ENCODE measurements at places on chromosomes 7 and 10.

DNA sequence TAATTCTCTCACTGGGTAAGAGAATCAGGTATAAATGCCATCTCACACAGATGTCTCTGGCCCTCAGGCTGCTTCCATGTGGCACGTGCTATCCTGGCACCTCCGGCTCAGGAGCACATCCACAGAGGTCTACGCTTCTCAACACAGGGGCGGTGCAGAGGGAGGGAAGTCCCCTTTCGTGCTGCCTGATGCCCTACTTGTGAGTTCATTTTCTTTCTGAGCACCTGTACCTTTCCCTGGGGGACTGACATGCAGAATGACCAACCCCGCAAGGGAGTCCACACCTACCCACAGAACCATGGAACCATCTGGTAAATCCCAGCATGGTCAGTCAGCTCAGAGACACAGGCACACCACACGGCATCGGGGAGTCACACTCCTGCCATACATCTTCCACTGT, 99.0 kb upstream of the SAMD8 start:
- DNase-seq: no peak

DNA sequence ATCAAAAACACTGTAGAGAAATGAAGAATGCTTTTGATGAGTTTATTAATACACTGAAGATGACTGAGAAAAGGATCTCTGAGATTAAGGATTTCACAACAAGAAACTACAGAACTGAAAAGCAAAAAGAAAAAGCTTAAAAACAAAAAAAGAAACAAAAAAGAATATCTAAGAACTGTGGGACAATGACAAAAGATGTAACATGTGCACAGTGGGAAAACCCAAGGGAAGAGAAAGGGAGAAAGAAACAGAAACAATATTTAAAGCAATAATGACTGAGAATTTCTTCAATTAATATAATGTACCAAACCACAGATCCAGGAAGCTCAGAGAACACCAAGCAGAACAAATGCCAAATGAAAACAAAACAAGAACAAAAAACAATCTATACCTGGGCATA, 42.2 kb downstream of the TFEC start:
- no peak for DNase-seq

GRCh38 chr10:131620904-131621303, 279.9 kb upstream of the PPP2R2D start:
- no peak for DNase-seq

DNA sequence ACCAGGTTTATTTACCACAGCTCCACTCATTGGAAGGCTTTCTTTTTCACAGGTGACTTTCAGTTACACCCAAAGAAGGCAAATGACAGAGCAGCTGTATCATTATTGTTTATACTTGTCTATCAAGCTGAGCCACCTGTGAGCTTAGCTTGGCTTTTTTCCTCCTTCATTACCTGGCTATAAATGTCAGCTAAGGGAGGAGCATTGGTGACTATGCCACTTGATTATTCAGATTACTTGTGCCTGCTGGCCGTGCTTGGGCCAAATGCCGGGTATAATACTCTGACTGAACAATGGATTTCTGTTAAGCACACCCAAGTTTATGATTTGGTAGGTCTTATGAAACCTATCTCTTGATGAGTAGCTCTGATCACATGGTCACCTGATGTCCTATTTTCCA, 9.9 kb upstream of the GNAT3 start:
- DNase-seq: no peak

DNA sequence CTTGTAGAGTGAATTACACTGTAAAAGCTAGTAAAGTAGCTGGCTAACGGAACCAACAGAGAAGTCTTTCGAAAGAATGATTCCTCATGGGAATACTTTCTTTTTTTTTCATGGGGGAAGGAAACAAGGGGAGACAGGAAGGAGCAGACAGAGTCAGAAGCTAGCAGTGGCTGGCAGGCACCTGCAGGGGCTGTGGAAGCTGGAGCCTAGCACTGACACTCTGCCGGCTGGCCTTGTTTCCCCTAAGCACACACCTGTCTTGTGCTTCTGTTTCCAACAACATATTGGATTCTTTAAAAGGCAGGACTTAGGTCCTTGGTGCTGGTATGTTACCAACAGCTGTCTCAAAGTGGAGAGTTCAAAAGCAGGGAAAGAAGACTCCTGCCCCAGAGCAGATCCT, 24.7 kb downstream of the NOD1 start:
- no peak for DNase-seq

DNA sequence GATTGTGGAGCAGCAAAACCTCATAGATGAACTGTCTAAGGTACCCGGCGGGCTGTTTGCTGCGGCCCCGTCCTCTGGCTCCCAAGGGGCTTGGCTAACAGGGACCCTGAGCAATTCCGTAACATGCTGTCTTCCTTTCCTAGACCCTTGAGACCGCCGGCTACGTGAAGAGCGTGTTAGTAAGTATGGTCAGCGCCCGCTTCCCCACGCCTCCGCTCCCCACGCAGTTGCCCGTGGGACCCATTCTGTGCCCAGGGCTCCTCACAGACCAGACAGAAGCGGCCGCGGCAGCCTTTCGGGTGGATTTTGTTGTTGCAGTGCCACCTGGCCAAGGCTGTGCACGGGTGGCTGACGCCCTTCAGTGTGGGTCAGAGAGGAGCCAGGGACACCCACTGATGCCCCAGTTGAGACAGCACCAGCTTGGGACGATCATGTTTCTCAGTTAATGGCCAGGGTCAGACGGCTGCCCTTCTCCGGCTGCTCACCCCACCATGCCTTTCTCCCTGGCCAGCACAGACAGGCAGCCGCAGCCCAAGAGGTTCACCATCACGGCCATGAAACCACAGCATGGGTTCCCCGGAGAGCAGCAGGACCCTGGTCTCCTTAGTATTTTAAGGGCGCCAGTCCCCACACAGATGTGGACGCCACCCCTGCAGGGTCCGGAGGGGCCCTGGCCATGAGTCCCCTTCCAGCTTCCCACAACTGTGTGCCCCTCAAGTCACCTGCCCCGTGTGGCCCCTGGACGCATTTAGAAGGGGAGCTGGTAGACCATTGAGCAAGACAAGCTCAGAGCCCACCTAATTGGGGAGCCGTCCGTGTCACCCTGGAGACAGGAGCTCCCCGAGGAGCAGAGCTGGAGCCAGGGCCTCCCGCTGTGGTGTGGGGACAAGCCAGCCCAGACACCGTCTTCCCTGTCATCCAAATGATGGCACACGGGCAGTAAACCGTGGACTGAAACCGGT, 49.4 kb upstream of the DPYSL4 start:
- DNase-seq: no peak

DNA sequence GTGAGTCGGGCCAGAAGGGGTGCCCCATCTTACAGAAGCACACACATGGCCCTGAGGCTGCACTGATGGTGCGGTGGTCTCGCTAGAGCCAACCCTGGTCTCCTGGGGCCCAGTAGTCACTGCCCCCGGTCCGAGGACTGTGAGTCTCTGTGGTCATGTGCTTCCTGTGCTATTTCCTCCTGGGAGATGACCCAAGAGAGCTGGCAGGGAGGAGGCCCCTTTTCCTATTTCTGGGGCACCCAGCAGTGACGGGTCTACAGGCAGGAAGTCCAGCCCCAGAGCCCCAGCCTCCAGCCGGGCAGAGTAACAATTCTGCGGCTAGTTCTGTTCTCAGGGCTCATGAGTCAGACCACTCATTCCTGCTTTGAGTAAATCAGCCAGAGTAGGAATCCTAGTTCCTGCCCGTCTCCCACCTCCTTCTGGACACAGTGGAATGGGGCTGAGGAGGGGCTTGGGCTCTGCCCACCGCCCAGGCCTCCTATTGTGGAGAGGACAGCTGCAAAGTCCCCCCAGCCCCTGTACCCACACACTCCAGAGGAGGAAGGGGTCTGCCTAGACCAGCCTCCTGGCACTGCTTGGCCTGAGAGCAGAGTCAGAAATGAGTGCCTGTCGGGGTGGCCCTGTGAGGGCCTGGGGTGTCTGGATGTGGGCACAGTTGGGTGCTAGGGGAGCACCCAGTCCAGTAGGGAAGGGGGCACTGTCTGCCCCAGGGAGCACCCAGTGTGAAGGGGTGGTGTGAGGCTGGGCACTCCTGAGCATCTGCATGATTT, 80.5 kb upstream of the PPIF start:
- DNase-seq: no peak

DNA sequence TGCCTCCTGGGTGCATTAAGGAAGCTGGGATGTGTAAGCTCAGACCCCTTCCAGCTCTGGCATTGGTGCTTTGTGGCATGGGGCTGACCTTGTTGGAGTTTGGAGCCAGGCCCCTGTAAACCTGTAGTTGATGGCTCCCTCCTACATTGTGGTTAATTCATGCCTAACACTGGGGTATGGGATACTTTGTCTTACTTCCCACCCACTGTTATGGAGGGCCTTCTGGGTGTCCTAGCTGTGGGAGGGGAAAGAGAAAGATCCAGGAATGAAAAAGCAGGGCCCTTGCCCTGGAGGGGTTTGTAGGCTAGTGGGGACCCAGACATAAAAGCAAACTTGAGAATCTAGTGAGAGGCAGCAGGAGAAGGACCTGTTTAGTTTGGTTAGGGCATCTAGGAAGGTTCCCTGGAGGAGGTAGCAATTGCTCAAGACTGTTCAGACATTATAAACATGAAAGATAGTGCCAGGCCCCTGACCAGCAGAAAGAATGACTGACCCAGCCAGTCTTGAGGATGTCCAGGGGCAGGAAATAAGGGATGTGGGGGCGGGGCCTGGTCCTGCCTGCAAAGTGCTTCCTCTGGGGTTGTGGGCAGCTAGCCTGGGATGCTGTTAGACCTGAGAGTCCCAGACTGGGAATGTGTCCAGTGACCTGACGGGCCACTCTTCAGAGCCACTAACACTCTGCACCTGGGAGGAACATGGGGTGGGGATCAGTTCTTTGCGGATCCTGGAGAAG, 6.6 kb downstream of the ADAMTS14 start:
- no peak for DNase-seq

- DNase-seq: no peak
Measured at GRCh38 chr10:131697476-131698128, 203.2 kb upstream of the PPP2R2D start.

- DNase-seq: no peak
Measured at GRCh38 chr10:16848562-16849154, 31.4 kb upstream of the RSU1 start.

GRCh38 chr10:56212951-56213350, 148.1 kb downstream of the ZWINT start:
- DNase-seq: no peak

DNA sequence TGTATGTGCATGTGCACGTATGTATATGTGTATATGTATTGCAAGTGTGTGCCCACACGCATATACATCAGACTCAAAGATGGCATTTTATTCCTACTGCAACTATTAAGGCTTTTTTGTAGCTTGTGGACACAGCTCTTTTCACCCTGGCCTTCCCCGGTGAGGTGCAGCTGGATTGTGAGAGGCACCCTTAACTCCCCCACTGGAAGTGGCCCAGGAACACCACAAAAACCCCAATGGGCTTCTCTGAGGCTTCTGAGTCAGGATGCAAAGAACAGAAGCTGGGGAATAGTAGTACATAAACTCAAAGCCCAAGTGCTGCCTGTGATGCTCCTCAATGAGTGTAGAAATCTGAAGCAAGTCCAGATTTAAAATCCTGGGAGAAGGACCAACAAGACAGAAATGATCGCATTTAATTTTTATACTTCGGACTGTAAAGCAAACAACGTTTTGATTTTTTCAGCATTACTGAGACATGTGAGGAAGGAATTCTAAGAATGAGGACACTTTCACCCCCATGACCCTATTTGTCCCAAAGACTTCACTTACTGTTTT, 369.2 kb upstream of the MGMT start:
- no peak for DNase-seq

DNA sequence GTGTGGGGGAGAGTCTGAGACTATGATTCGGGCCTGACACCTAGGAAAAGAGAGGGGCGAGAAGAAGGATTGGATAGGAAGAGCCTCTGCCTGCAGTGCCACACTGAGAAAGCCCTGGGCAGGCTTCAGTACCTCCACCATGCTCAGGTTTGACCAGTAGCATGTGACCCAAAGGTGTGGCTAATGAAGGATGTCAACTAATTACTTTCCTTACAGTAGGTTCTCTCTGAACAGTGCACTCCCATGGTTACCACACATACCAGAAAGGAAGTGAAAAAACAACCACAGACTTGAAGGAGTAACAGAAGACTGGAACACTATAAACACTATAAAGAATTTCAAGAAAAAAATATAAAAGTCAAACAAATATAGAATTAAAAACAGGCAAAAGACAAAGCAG, 46.2 kb downstream of the SEM1 start:
- no peak for DNase-seq

DNA sequence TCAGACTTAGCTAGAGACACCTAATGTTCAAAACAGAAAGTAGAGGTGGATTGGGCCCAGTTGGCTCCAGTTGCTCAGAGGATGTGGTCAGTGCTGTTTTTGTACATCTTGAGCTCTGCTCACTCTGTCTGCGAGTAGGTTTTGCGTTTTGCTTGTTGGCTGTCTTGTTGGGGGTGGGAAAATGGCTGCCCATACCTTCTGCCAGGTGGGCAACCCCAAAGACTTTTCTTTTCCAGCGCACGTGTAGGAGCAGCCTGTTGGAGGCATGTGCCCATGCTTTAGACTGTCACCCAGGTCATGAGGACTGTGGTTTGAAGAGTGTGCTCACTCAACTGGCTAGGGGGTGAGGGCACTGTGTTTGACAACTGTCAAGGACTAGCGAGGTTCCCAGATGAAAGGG, 73.9 kb downstream of the KAT6B start:
- DNase-seq: no peak

DNA sequence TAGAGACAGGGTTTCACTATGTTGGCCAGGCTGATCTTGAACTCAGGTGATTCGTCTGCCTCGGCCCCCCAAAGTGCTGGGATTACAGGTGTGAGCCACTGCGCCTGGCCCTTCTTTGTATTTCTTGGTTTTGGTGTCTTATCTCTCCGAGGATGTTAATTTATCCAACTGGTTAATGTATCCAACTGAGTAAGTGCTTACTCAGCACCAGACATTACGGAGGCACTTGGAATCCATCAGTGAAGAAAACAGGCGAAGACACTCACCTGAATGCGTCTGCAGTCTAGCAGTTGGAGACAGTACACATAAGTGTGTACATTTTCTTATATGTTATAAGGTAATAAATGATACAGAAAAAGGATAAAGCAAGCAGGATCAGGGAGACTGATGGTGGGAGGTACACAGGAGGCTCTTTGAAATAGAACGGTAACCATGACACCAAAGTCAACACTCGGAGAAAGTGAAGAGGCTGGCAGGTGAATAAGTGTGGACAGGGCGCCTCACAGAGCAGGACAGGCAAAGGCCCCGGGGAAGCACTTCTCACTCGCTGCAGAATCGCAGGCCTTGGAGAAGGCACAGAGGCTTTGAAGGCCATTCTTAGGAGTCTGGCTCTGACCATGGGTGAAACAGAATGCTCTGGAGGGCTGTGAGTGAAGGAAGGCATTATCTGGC, 73.1 kb downstream of the LANCL2 start:
- DNase-seq: no peak

GRCh38 chr7:101450064-101450463, 87.4 kb downstream of the COL26A1 start:
- DNase-seq: no peak

DNA sequence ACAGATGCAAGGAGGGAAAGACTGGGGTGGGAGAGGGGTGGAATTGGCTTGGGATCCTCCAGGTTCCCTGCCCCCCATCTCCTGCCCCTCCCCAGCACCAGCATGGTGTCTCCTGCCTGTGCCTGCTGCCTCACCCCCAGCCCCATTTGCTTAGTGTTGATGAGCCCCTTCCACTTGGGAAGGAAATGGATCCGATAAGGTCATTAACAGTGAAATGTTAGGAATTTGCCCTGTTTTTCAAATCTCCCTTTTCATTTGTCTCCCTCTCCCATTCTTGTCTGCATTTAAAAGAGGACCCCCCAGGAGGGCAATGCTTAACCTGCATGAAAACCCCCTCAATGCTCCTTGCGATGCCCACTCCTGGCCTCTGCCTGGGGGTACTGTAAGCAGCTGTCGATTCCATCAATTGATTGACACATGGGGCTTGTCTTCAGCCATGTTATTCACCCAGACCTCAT, 51.5 kb downstream of the HK1 start:
- no peak for DNase-seq

Measured in stimulated activated CD4-positive, alpha-beta T cell treated with anti-CD3 and anti-CD28 coated beads, Interleukin-15, amount 100 ng/mL, for 1 hour (primary cell).